ENCODE measurements at places on chromosomes 6 and 20.

GRCh38 chr20:10511509-10512251 is 76.6 kb downstream of the SLX4IP start:
- DNase-seq, result peak; percentile 90

DNA sequence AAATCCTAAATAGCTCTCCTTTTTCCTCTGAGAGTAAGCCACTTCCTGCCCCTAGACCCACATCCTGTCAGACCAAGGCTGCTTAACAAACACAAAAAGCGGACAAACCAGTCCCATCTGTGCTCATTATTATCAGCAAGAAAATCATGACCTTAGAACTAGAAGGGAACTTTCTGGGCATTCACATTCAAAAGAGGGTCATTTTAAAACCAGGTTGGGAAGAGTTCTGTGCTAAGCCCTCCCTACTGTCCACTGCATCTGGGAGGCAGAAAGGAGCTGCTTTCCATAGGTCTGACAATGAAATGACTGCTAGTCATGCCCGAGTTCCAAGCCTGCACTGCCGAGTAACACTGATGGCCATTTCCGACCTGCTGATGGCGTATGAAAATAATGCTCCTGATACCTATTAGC is 15.4 kb downstream of the EZR start:
- peak; percentile 57 for DNase-seq

GRCh38 chr6:145233955-145234354 is 501.4 kb downstream of the EPM2A start:
- DNase-seq, result no peak

- DNase-seq, result peak; percentile 36
Measured at GRCh38 chr6:4253604-4254231, 118.3 kb upstream of the ECI2 start.

- peak; percentile 27 for DNase-seq
Measured at GRCh38 chr6:43308101-43308989, at the start of gene CRIP3. CRIP3 (minus strand) TSS chr6:43308826; CDS start chr6:43308792, 34 bp downstream.

- no peak for DNase-seq
Measured at GRCh38 chr6:88380618-88381288, 214.6 kb upstream of the CNR1 start.

DNA sequence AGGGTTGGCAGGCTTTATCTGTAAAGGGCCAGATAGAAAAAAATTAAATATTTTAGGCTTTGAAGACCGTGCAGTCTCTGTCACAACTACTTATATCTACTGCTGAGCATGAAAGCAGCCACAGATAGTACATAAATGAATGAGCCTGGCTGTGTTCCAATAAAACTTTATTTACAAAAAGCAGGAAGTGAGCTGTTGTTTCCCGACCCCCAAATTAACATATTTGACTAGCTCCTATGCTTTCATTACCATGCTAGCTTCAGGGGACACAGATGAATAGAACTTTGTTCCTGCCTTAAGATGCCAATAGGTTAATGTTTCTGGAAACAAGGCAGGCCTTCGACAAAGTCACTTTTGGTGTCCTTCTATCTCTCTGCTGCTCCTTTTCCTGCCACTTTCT is 1058.0 kb upstream of the FLRT3 start:
- no peak for DNase-seq

DNA sequence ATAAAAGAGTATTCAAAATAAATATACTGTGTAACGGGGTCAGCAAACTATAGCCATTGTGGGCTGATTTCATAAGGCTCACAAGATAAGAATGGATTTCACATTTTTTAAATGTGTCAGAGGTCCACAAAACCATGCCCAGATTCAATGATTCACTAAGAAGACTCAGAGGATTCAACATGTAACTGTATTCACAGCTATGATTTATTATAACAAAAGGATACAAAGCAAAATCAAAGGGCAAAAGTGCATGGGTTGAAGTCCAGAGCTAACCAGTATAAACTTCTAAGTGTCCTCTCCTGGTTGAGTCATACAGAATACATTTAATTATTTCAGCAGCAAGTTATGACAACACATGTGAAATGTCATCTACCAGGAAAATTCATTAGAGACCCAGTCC is 49.2 kb downstream of the TBC1D32 start:
- DNase-seq, result no peak

- no peak for DNase-seq
Measured at GRCh38 chr6:42124223-42124836, 18.1 kb downstream of the C6orf132 start.

DNA sequence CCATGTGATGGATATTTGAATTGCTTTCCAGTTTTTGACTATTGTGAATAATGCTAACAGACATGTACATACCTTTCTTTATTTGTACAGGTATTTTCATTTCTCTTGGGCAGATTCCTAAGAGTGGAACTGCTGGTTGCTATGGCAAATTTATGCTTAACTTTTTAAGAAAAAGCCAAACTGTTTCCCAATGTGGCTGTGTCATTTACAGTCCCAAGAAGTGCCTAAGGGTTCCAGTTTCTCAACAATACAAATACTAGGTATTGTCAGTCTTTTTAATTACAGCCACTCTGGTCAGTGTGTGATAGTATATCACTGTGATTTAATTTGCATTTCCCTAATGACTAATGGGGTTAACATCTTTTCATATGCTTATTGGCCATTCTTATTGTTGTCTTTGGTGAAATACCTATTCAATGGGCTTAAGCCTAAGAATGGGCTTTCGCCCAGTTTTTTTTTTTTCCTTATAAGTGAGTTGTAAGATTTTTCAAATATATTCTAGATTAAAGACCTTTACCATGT is 10.3 kb downstream of the REPS1 start:
- no peak for DNase-seq

Measured in NCI-H510A treated with DMSO at 0.1 percent for 48 hours (cell line).